ENCODE measurements at places on chromosomes 12 and 14. TPM values are rescaled to one million over a fixed set of nuclear protein-coding genes. Genes with fewer than 3 reads are reported as not detected.

The CLEC1B gene
- 0.19 TPM for polyA plus RNA-seq

- H3K27ac ChIP-seq = no peak overlapping the region
- peaks cover 5% of the 10 kb centered on the region for H3K36me3 ChIP-seq
- H3K4me3 ChIP-seq = no peak overlapping the region
Observed at GRCh38 chr12:9108504-9109212, 7.1 kb downstream of the A2M start.

- H3K4me3 ChIP-seq = no peak overlapping the region
- no peak for DNase-seq
- H3K4me1 ChIP-seq = no peaks in the 10 kb centered on the region
- H3K27ac ChIP-seq = no peak overlapping the region
- H3K27me3 ChIP-seq = no peaks in the 10 kb centered on the region
Observed at GRCh38 chr12:79082595-79082994, 218.0 kb downstream of the SYT1 start.

DNA sequence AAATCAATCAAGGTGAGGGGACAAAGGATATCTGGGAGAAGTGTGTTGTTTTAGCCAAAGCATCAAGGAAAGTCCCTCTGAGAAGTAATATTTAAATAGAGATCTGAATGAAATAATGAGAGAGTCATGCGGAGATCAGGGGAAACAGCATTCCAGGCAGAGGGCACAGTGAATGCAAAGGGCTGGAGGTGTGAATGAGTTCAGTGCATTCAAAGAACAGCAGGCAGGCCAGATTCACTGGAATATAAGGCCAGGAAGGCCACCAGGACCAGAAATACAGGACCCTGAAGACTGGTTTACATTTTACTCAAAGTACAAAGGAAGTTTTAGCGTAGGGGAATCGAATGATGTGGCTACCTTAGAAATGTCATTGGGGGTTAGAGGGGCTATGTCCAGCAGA, 436.2 kb upstream of the TMEM132C start:
- no peaks in the 10 kb centered on the region for H3K27me3 ChIP-seq
- H3K27ac ChIP-seq = no peak overlapping the region
- DNase-seq = no peak
- H3K36me3 ChIP-seq = no peaks in the 10 kb centered on the region
- H3K4me3 ChIP-seq = no peak overlapping the region

The TCL1B gene
- 0.03 TPM for polyA plus RNA-seq

DNA sequence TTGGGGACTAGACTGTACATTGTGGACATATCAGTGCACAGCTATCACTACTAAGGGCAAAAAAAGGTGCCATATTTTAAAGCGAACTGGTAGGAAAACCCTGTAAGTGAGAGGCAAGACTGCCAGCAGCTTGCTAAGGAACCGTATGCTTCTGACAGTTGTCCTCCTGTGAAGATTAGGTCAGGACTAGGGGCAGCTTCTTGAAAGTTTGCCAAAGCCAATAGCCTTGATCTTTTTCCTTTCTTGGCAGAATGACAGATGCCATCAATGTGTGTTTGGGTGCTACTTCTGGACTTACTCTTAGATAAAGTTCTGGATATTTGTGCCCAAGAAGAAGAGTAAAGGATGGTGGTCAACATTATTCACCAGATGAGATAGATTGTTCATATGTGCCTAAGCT, 7.4 kb downstream of the DAAM1 start:
- DNase-seq = no peak
- no peak overlapping the region for H3K4me3 ChIP-seq
- no peaks in the 10 kb centered on the region for H3K4me1 ChIP-seq
- H3K27ac ChIP-seq = no peak overlapping the region
- no peaks in the 10 kb centered on the region for H3K27me3 ChIP-seq
- no peaks in the 10 kb centered on the region for H3K36me3 ChIP-seq

The LGR5 gene
- 71.9 TPM for polyA plus RNA-seq

The MSI1 gene
- polyA plus RNA-seq = 8.2 TPM

GRCh38 chr12:26062566-26062965, 62.3 kb downstream of the BHLHE41 start:
- no peaks in the 10 kb centered on the region for H3K4me1 ChIP-seq
- H3K27ac ChIP-seq = no peak overlapping the region
- no peaks in the 10 kb centered on the region for H3K27me3 ChIP-seq
- H3K4me3 ChIP-seq = no peak overlapping the region
- no peak for DNase-seq

The TAS2R7 gene
- not detected for polyA plus RNA-seq

DNA sequence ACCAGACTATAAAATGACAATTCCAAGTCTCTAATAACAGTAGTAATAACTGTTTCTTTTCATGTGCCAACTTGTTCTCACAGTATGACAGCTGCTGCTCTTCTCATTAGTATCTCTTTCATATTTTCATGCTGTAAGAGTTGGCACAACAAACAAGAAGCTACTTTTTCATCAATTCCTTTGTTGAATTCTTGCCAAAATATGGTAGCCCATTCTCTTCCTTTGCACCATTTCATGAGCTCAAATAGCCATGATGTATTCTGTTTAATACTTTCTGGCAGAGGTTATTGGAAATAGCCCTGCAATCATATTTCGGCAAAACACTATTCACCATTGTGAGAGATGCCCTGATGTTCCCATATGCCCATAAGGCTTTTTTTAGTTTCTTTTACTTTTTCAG, 1100.7 kb downstream of the TRHDE start:
- H3K4me1 ChIP-seq = no peaks in the 10 kb centered on the region
- no peak overlapping the region for H3K4me3 ChIP-seq

DNA sequence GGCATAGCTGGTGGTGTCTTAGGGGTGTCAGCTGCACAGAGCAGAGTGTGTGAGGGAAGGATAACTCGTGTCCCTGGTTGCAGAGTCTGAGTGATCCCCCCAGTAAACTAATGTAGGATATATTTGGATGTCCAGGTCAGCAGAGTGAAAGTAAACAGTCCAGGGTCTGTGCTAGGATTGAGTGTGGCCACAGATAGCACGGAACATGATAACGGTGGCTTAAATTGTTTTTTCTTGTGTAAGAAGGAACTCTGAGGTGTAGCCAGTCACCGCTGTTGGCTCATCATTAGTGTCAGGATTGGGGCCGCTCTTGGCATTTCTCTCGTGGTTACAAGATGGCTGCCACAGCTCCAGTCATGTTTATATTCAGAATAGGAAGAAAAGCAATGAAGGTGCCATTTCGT, 97.3 kb downstream of the DERA start:
- no peaks in the 10 kb centered on the region for H3K4me1 ChIP-seq
- peak; percentile 51 for DNase-seq
- peaks cover 19% of the 10 kb centered on the region for H3K36me3 ChIP-seq
- peak overlapping the region; percentile 5 for H3K27ac ChIP-seq
- H3K4me3 ChIP-seq = no peak overlapping the region

- no peak within 1 kb of the TSS for H3K27ac ChIP-seq
- peaks cover 34% of the 10 kb centered on the region for H3K27me3 ChIP-seq
- H3K36me3 ChIP-seq = no peaks in the 10 kb centered on the region
- peaks cover 5% of the 10 kb centered on the region for H3K4me1 ChIP-seq
Observed at GRCh38 chr14:77498120-77498979, at the start of gene ISM2. TSS of gene ISM2 (minus strand) at chr14:77498816. CDS start at chr14:77498793, 23 bp downstream.

- DNase-seq = no peak
- no peak overlapping the region for H3K4me3 ChIP-seq
- peaks cover 24% of the 10 kb centered on the region for H3K4me1 ChIP-seq
- peaks cover 53% of the 10 kb centered on the region for H3K36me3 ChIP-seq
- H3K27me3 ChIP-seq = peaks cover 13% of the 10 kb centered on the region
- peak overlapping the region; percentile 73 for H3K27ac ChIP-seq
Observed at GRCh38 chr14:73717266-73717665, 3.1 kb upstream of the PNMA1 start.

- H3K4me3 ChIP-seq = no peak overlapping the region
- no peaks in the 10 kb centered on the region for H3K4me1 ChIP-seq
- no peaks in the 10 kb centered on the region for H3K27me3 ChIP-seq
Observed at GRCh38 chr12:109436188-109436560, 40.9 kb downstream of the KCTD10 start.

The PTCSC3 gene
- polyA plus RNA-seq = not detected

DNA sequence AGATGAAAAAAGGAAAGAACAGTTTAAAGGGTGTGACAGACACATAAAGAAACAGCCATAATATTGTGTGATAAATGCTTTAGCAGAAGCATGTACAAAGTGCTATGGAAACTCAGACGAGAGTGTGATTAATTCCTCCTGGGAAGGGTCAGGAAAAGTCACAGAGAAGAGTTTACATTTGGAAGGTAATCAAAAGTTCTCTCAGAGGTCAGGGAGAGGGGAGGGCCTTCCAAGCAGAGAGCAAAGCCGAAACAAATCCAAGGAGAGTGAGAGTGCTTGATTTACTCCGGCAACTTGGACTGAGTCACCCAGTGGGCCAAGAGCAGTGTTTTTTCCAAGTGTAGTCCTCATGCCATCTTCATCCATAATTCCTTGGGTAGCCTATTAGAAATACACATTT, 108.3 kb downstream of the IGF1 start:
- no peak overlapping the region for H3K4me3 ChIP-seq
- H3K27me3 ChIP-seq = no peaks in the 10 kb centered on the region
- H3K27ac ChIP-seq = no peak overlapping the region
- H3K36me3 ChIP-seq = no peaks in the 10 kb centered on the region
- no peaks in the 10 kb centered on the region for H3K4me1 ChIP-seq

DNA sequence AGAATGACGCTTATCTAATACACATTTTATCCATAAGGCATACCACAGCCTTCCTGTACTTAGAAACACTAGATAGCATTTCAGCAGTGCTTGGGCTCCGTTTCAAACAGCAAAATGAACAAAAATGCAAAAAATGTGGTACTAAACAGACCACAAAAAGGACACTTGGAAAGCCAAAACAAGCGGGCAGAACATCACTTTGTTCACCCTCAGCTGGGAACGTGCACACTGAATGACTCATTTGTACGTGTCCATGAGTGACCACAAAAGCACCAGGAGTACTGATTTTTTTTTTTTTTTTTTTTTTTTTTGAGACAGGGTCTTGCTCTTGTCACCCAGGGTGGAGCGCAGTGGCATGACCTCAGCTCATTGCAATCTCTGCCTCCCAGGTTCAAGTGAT, 8.9 kb upstream of the FOXN3 start:
- no peak overlapping the region for H3K27ac ChIP-seq
- no peaks in the 10 kb centered on the region for H3K36me3 ChIP-seq
- H3K27me3 ChIP-seq = no peaks in the 10 kb centered on the region
- no peak for DNase-seq

DNA sequence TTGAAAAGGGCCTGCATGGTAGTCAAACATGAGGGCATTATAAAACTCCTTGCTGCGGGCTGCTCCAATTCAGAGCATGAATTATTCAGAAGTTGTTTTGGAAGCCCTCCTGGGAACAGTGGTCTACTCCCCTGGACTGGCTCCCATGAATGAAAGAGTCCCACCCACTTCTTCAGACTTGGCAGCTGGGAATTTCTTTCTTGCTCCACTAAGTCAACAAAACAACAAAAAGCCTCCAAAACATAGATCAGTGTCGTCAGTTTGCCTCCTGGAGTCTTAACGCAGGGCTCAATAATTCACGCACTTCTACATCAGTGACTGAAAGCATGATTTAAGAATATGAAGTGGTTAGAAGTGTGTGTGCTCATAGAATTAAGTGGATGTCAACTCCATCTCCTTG, 37.9 kb downstream of the AKAP6 start:
- no peak for DNase-seq
- H3K27ac ChIP-seq = no peak overlapping the region
- peaks cover 9% of the 10 kb centered on the region for H3K4me1 ChIP-seq
- H3K27me3 ChIP-seq = no peaks in the 10 kb centered on the region
- H3K36me3 ChIP-seq = no peaks in the 10 kb centered on the region
- H3K4me3 ChIP-seq = no peak overlapping the region

- no peaks in the 10 kb centered on the region for H3K36me3 ChIP-seq
- peak; percentile 73 for DNase-seq
- no peak overlapping the region for H3K4me3 ChIP-seq
- no peaks in the 10 kb centered on the region for H3K27me3 ChIP-seq
- H3K27ac ChIP-seq = peak overlapping the region; percentile 93
Observed at GRCh38 chr12:118355843-118356242, 16.9 kb downstream of the TAOK3 start.

DNA sequence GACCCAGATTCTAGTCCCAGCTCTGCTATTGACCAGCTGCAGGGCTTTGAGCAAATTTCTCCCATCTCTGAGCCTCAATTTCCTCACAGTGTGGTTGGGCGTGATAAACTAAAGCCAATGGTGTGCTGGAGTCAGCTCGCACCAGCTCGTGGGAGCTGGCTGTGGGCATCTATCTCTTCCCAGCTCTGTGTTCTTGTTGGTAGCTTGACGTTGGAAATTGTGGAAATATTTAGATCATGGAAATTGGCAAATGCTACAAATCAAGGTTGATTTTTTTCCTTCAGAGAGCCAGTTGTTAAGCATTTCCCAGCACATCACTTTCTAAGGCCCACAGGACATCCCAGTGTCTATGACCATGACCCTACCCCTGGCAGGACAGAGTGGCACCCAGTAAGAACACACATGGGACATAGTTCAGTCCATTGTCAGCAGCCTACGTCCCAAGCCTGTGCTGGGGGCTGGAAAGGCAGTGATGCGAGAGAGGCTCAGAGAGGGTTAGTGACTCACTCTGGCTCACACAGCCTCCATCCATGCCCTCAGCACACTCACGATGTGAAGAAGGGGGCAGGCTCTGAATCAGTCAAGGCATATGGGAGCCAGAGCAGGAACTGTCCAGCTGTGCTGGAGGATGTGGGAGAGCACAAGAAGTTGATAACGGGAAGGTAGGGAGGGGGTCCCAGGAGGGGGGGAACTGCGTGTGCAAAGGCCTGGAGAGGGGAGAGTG, 77.6 kb downstream of the LGMN start:
- no peak for DNase-seq
- no peak overlapping the region for H3K4me3 ChIP-seq
- H3K27ac ChIP-seq = no peak overlapping the region
- H3K27me3 ChIP-seq = no peaks in the 10 kb centered on the region
- H3K4me1 ChIP-seq = no peaks in the 10 kb centered on the region

- H3K27ac ChIP-seq = no peak overlapping the region
- H3K36me3 ChIP-seq = no peaks in the 10 kb centered on the region
- H3K4me3 ChIP-seq = no peak overlapping the region
- no peaks in the 10 kb centered on the region for H3K4me1 ChIP-seq
- H3K27me3 ChIP-seq = peaks cover 45% of the 10 kb centered on the region
Observed at GRCh38 chr12:98743362-98743953, 98.4 kb downstream of the APAF1 start.

DNA sequence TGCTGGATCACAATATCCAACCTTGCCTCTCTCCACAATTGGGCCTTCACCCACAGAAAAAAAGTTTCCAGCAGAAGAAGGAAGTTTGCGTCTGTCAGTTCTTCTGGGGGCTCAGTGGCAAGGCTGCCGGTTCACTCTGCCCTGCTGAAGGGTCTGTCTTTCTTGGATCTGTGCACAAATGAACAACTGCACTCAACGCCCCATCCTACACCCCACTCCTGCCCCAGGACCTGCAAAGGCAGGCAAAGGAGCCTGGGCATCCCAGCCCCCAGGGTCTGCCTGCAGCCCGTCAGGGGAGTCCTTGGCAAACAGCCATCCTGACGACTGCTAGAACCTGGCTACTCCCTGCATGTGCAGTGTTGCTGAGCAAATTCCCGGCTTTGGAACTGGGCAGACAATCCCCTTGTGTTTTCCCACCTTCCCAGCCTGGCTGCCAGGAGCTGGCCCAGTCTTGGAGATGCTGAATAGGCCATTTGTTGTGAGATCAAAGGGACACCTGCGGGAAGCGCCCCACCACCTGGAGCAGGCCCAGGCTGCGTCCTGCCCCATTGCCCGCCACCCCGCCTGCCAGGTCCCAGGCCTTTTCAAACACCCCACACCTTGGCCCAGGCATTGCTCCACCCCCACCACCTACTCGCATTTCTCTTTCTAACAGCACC, 311.9 kb downstream of the BCL11B start:
- H3K36me3 ChIP-seq = no peaks in the 10 kb centered on the region
- no peak overlapping the region for H3K4me3 ChIP-seq
- no peak overlapping the region for H3K27ac ChIP-seq

The GALNT6 gene
- polyA plus RNA-seq = 31.1 TPM

- no peaks in the 10 kb centered on the region for H3K36me3 ChIP-seq
- H3K27ac ChIP-seq = no peak overlapping the region
- H3K4me1 ChIP-seq = no peaks in the 10 kb centered on the region
- peaks cover 25% of the 10 kb centered on the region for H3K27me3 ChIP-seq
- H3K4me3 ChIP-seq = no peak overlapping the region
Observed at GRCh38 chr12:5073853-5074252, 30.2 kb downstream of the KCNA5 start.

Measured in large intestine (tissue), 12 donors.